AG09309 (cell line): ENCODE measurements at places on chromosomes 2 and 18.

- no peak for DNase-seq
These were observed 15.3 kb downstream of the STON1 start for GRCh38 chr2:48545244-48545643.

DNA sequence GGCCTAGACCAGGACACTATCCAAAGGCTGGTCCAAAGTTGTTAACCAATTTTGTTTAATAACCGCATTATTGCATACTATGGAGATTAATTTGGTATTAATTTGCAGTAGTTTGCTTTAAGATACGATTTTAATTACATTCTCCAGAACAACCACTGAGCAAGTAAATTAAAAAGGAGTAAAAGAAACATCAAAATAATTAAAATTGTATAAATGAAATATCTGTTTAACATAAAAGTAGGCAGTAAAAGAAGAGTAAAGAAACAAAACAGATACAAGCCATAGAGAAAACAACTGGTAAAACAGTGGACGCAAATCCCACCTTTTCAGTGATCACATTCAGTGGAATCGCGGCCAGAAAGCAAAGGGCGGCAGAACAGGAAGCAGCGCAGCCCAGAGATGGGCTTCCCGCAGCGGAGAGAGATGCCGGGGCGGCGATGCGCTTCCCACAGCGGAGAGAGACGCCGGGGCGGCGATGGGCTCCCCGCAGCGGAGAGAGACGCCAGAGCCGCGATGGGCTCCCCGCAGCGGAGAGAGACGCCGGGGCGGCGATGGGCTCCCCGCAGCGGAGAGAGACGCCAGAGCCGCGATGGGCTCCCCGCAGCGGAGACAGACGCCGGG, 176.8 kb downstream of the RTP5 start:
- no peak for DNase-seq

DNA sequence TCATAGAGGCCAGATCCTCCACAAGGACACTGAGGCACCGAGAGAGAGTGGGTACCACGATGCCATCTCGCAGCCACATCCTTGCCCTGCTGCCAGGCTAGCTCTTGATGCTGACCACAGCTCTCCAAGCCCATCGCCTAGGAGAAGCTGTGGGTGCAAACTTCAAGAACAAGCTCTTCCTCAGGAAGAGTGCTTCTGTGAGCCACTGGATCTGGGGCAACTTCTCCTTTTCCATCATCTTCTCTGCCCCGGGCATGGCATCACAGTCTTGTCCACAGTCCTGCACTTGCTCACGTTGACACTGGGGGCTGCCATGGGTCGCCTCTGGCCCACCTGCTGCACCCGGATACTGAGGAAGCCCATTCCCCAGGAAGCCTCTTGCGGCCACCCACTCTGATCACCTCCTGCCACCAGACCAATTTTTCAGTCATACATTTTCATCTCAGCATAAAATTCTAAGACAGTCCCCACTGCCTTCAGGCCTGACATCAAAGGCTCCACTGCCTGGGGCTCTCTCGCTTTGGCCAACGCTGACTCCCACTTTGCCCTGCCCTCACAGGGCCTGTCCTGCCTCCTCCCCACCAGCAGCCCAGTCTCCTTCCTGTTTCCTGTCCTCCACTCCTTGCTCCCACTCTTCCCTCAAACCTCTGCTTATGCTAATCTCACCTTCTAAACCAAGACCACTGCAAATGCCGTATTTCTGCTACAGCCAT, 243.9 kb downstream of the AFF3 start:
- no peak for DNase-seq

DNA sequence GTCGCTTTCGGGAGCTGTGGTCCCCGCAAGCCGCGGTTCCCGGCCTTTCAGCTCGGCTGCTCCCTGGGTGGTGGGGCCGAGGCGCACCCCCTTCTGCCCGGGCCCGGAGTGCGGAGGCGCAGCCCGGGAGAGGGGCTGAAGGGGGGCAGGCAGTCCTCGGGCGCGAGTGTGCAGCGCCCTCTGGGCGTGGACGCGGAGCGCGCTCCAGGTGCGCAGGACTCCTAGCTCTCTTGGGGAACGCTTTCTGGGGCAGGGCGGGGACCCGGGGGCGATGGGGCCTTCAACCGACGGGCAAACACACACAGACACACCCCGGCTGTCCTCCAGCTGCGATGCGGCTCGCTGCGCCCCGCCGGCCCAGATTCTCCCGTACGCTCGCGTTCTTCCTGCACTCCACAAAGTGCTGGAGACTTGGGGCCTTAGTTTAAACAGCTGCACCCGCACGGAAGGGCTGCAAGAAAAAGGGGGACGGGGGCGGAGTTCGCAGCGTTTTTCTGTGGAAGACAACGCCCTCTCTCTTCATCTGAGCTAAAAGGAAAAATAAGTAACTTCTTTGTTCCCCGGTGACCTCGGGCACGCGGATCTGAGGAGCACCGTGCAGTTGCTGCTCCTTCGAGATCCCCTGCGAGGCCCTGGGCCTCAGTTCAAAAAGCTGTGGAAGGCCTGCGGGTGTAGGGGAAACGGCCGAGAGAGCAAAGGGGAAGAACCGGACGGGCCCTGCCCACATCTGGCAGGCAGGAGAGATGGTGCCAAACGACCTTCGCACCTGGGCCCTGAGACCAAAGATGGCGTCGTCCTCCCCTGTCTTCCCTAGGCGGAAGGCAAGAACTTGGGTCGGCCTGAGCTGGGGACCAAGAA, 593 bp upstream of the SDC1 start:
- DNase-seq: peak; percentile 10

DNA sequence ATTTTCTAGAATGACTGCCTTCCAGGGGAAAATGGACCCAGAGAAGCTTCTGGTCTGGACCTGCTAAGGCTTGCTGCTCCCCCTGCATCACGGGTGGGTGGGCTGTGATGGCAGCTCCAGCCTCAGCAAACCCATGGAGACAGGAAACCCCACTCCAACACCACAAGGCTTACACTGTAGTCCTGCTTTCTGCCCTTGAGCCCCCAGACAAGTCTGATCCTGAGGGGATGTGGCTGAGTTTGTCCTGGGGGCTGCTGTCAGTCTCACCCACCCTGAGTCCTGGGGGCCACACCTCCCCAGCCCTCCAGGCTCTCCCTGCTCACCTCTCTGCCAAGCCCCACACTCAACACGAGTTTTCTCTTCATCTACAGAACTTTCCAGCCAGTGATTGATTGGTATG, 279.4 kb downstream of the EIPR1 start:
- DNase-seq: no peak

GRCh38 chr18:35835366-35835765, 137.1 kb upstream of the RMP24 start:
- DNase-seq: no peak

GRCh38 chr2:19733951-19734425, 167.8 kb downstream of the TTC32 start:
- peak; percentile 43 for DNase-seq

DNA sequence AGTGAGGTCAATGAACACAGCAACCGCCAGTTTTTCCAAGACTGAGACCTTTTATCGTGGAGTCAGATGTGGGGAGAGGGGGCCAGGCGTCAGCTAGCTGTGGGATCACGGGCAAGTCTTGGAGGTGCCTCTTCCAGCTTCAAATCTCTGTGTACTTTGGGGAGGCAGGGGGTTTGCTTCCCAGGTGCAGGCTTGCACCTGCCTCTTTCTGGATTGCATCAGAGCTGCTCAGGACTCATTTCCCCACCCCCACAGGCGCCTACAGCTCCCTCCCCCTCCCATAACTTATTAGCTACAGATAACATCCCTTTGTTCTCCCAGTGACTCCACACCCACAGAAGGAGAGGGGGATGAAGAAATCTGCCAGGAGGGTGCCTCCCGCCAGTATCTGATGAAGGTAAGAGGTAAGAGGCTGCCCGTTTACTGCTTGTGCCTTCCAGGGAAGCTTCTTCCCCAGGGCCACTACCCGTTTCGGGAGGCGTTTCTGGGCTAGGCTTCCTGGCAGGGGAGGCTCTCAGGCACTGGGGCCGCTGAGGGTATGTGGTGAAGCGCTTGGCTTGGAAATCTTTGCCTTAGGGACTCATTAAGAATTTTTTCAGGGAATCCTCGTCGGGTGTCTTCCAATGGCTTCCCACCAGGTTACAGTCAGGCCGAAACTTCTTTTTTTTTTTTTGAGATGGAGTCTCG, 18.8 kb upstream of the MRPL33 start:
- no peak for DNase-seq

GRCh38 chr2:216024779-216025336, 11.5 kb upstream of the MREG start:
- no peak for DNase-seq

- peak; percentile 99 for DNase-seq
These were observed 43.4 kb upstream of the HAAO start for GRCh38 chr2:42835577-42836371.

GRCh38 chr18:26133652-26134051, at the start of gene PSMA8:
TSS of gene PSMA8 (plus strand) at chr18:26133869. CDS start at chr18:26133966, 97 bp downstream.
- DNase-seq: no peak

- no peak for DNase-seq
These were observed 28.1 kb upstream of the RASGRP3 start for GRCh38 chr2:33448220-33448899.

DNA sequence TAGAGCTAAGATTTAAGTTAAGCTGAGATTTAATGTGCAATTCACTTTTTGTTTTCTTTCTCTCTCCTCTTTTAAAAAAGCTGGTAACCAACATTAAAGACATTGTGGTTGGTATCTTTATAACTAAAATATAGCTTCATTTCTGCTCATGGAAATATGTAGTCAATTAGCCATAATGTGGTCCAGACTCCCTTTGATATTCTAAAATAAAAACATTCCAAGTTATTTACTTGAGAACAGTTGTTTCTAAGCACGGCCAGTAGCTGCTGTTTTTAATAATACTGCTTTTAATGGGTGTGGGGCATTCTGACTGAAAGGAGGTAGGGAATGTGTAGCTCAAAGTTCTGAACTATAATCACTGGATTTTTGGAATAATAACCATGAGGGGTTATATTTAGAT, 183.3 kb upstream of the FBXO11 start:
- no peak for DNase-seq

- DNase-seq: no peak
These were observed 30.9 kb upstream of the UBE2F start for GRCh38 chr2:237935740-237936452.

GRCh38 chr2:227376656-227377396, 2.3 kb downstream of the TM4SF20 start:
- no peak for DNase-seq

GRCh38 chr2:205965707-205966106, 120.3 kb downstream of the INO80D start:
- DNase-seq: no peak

- no peak for DNase-seq
These were observed 75.4 kb upstream of the HNMT start for GRCh38 chr2:137888845-137889244.

DNA sequence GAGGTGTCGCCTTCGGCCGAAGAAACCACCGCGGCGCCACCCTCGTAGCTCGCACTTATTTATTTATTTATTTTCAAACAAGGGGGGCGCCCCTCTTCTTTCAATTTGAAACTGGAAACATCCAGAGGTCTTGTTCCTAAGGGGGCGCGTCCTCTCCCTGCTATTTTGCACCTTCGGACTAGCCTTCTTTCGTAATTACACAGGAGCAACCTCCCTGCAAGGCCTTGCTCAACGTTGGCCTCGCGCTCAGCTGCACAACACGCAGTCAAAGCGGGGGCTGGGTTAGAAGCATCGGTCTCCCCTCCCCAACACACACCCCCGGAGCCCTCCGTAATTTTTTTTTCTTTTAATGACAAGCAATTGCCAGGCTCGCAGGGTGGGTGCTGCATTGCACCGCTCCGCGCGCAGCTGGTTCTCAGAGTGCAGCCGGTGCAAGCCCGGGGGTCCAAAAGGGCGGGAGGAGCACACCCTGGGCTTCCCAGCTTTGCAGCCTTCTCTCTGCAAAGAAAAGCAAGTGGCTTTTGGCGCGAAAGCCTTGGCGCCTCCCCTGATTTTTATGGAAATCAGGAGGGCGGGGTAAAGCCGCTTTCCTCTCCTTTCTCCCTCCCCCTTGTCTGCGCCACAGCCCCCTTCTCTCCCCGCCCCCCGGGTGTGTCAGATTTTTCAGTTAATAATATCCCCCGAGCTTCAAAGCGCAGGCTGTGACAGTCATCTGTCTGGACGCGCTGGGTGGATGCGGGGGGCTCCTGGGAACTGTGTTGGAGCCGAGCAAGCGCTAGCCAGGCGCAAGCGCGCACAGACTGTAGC, at the start of gene MYCN:
MYCN (plus strand) TSS at position 697 of the 807 bp plus-strand sequence. CDS start 1,515 bp downstream, outside the sequence.
- DNase-seq: no peak

- no peak for DNase-seq
These were observed 52.9 kb upstream of the IMP4 start for GRCh38 chr2:130289780-130290179.

DNA sequence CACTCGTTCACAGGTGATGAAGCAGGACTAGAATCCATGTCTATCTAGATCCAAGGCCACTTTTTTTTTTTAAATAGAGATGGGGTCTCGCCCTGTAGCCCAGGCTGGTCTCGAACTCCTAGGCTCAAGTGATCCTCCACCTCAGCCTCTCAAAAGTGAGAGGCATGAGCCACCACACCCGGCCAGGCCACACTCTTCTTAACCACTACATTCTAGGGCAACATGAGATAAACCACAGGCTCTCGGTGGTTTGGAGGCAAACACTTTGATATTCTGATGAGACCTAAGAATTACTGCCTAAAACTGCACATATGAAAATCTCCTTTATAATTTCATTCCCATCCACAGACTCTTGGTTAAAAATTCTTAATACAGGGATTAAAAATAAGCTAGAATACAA, 51.8 kb downstream of the USP34 start:
- DNase-seq: no peak

DNA sequence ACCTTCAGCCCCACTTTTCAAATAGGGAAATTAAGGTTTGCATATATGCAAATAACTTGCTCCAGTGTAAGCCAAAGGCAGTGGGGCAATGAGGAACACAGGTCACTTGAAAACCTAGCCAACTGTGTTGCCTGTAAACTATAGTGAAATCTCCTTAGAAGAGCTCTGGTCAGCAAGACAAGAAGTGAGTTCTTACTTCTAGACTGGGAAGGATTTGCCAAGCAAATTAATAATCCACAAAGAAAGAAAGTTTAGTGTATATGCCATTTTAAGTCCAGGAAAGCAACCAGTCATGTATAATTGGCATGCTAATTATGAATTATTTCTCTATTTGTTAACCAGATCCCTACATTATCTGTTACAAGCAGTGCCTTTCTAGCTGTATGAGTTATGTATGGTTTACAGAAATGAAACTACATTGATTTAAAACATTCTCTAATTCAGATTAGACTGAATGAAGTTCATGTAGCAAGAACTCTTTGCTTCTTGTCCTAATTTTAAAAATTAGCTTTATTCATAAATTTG, 129.9 kb downstream of the MTX2 start:
- no peak for DNase-seq
